ENCODE measurements at places on chromosomes 12 and 14.

DNA sequence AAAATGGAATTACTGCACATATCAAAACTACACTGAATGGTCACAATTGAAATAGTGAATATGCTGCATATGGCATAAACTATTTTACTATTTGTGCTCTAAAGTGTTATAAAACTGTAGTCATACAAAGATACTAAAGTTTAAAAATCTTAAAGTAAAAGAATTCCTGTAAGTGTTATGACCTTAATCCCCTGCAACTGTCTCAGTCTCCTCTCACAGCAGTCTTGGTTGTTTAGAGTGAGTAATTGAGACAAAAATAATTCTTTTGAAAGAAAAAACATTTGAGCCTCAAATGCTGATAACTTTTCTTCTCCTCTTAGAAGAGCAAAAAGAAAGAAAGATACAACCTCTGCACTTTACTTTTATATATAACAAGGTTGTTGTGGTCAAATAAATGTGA, 99.9 kb downstream of the SYT1 start:
- H3K4me3 ChIP-seq = no peak overlapping the region
- H3K27ac ChIP-seq = no peak overlapping the region
- peak; percentile 3 for DNase-seq

DNA sequence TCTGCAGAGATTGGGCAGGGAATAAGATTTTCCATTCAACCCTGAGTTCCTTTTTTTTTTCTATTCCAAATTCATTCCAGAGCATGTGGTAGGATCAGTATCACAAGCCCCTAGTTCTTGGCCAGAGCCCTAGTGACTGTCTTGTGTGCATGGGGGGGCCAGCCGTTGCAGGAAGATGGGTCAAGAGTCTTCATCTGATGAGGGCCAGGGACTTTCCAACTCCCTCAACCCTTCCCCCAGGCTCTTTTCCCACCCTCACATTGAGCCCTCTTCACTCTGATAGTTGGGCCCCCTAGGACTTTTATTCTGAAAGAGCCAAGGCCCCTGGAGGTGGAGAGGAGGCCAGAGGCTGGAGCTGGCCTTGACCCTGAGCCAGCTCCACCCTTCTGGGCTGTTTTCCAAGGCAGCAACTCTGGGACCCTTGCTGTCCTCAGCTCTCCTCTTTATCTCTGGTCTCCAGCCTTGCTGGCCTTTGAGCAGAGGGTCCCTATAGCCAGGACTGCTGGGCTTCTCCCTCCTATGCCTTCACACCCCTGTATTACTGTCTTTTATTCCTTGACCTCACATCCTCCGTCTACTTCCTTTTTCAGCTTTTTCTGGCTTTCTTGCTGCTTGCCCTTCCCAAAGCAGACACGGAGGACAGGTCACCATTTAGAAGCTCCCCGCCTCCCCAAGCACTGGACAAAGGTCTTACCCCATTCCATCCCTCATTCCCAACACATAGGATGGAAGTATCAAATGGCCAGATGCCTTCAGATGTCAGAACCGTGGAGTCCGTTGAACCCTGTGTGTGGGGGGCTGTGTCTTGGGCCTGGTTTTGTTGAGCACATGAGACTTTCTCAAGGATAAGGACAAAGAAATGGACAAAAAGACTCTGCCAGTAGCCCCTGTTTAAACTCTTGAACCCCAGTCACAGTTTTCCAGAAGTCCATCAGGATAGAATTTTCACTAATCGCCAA, 5.6 kb downstream of the RBP5 start:
- no peak overlapping the region for H3K27ac ChIP-seq
- H3K36me3 ChIP-seq = peaks cover 15% of the 10 kb centered on the region
- peaks cover 6% of the 10 kb centered on the region for H3K27me3 ChIP-seq
- no peak overlapping the region for H3K4me3 ChIP-seq
- peaks cover 2% of the 10 kb centered on the region for H3K4me1 ChIP-seq
- DNase-seq = no peak

- no peaks in the 10 kb centered on the region for H3K27me3 ChIP-seq
- no peaks in the 10 kb centered on the region for H3K4me1 ChIP-seq
- no peaks in the 10 kb centered on the region for H3K36me3 ChIP-seq
- no peak for DNase-seq
- no peak overlapping the region for H3K27ac ChIP-seq
Observed at GRCh38 chr14:86129426-86129825, 599.5 kb downstream of the FLRT2 start.

- H3K4me1 ChIP-seq = peaks cover 30% of the 10 kb centered on the region
- H3K27ac ChIP-seq = peak overlapping the region; percentile 98
- H3K27me3 ChIP-seq = no peaks in the 10 kb centered on the region
- no peaks in the 10 kb centered on the region for H3K36me3 ChIP-seq
Observed at GRCh38 chr12:54017027-54017788, 8.4 kb downstream of the HOXC8 start.

- no peak overlapping the region for H3K27ac ChIP-seq
- no peak overlapping the region for H3K4me3 ChIP-seq
- no peaks in the 10 kb centered on the region for H3K27me3 ChIP-seq
- DNase-seq = no peak
- H3K4me1 ChIP-seq = no peaks in the 10 kb centered on the region
Observed at GRCh38 chr12:21065845-21066244, 65.1 kb upstream of the SLCO1B1 start.

- no peaks in the 10 kb centered on the region for H3K4me1 ChIP-seq
- DNase-seq = peak; percentile 62
- H3K27ac ChIP-seq = no peak overlapping the region
- H3K4me3 ChIP-seq = no peak overlapping the region
- H3K27me3 ChIP-seq = no peaks in the 10 kb centered on the region
Observed at GRCh38 chr12:101459642-101460346, 15.3 kb upstream of the SPIC start.

DNA sequence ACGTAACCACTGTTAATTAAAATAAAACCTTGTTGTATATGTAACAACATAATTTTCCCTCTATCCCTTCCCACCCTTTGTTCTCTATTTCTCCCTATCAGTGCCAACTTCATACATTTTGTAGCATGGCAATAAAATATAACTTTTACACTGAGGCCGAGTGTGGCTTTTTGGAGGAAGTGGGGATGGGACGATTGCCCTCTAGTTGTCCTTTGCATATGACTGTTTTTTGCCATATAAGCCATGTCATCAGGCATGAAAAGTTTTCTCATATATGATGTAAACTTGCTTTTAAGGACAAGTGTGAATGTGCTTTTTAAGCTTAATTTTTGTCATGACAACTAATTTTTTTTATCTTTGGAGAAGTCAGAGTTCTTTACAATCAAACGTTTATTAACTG, 6.2 kb upstream of the CCT2 start:
- H3K27me3 ChIP-seq = no peaks in the 10 kb centered on the region
- peaks cover 37% of the 10 kb centered on the region for H3K36me3 ChIP-seq
- no peak for DNase-seq
- H3K4me1 ChIP-seq = no peaks in the 10 kb centered on the region
- no peak overlapping the region for H3K4me3 ChIP-seq

- H3K4me3 ChIP-seq = no peak overlapping the region
- H3K4me1 ChIP-seq = no peaks in the 10 kb centered on the region
- H3K27ac ChIP-seq = no peak overlapping the region
- H3K36me3 ChIP-seq = no peaks in the 10 kb centered on the region
- DNase-seq = no peak
- no peaks in the 10 kb centered on the region for H3K27me3 ChIP-seq
Observed at GRCh38 chr14:29800961-29801360, 126.7 kb downstream of the PRKD1 start.

DNA sequence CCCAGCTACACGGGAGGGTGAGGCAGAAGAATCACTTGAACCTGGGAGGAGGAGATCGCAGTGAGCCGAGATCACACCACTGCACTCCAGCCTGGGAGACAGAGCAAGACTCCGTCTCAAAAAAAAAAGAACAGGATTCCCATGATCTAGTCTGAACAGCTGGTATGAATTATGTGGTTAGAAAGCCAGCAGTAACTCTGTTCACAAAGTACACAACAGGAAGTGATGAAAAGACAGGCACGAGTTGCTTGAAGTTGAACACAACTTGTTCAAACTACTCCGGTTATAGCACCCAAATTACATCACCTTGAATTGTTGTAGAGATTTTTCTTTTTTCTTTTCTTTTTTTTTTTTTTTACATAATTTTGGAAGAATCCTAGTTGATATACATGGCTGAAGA, 238.8 kb upstream of the RGS6 start:
- H3K36me3 ChIP-seq = peaks cover 3% of the 10 kb centered on the region
- no peak overlapping the region for H3K4me3 ChIP-seq
- H3K4me1 ChIP-seq = peaks cover 2% of the 10 kb centered on the region
- H3K27ac ChIP-seq = no peak overlapping the region

GRCh38 chr14:94145902-94146527, 16.6 kb upstream of the IFI27L2 start:
- H3K36me3 ChIP-seq = no peaks in the 10 kb centered on the region
- no peaks in the 10 kb centered on the region for H3K27me3 ChIP-seq
- no peak overlapping the region for H3K27ac ChIP-seq
- DNase-seq = no peak

- H3K36me3 ChIP-seq = no peaks in the 10 kb centered on the region
- H3K4me1 ChIP-seq = no peaks in the 10 kb centered on the region
- H3K27ac ChIP-seq = no peak overlapping the region
- DNase-seq = peak; percentile 15
- no peak overlapping the region for H3K4me3 ChIP-seq
- H3K27me3 ChIP-seq = no peaks in the 10 kb centered on the region
Observed at GRCh38 chr12:49609059-49609874, 3.8 kb upstream of the FAM186B start.

GRCh38 chr12:14910090-14910915, 24.6 kb upstream of the MGP start:
- H3K27ac ChIP-seq = no peak overlapping the region
- no peaks in the 10 kb centered on the region for H3K27me3 ChIP-seq

- no peak overlapping the region for H3K4me3 ChIP-seq
- H3K27ac ChIP-seq = no peak overlapping the region
- no peaks in the 10 kb centered on the region for H3K36me3 ChIP-seq
Observed at GRCh38 chr12:69000540-69001243, 67.7 kb upstream of the CPM start.

All from mesenchymal stem cell (in vitro differentiated cells and primary cell).